ENCODE measurements at places on chromosomes 4 and X.

GRCh38 chr4:13912436-13912925 is 285.0 kb upstream of the BOD1L1 start:
- DNase-seq: no peak

DNA sequence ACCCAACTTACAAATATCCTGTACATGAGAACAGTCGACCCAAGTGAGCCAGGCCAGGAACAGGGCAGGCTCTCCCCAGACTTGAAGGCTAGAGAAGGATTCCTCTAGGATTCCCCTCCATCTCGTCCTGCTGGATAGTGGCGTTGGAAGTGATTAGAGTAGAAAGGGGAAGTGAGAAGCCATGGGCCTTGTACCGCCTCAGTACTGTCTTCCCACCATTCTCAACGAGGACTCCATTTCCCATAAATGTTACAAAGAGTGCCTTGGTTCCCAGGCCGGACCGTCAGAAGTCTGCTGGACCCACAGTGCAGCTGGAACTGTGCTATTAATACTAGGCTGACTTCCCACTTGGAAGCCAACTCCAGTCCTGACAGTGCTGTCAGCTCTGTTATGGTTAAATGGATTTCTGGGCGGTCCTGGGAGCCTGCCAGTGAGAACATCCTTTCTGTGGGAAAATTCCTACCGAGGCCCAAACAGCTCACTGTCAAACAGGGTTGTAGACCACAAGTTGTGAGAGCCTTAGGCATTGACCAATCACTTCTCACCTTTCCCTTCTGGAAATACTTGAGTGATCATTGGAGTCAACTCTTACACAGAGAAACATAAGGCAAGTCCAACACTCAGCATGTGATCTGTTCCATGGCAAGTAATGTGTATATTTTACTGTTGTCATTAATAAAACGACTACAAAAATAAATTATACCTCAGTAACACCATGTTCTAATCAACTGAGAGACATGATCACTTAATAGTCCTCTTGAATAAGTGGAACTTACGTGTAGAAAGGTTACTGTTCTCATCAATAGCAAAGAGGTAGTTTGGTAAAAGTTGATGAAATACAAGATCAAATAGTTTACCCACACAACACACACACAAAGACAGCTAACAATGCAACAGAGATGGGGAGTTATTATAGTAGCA is 58.4 kb downstream of the AMELX start:
- no peak for DNase-seq

GRCh38 chr4:124862261-124862660 is 149.7 kb upstream of the ANKRD50 start:
- no peak for DNase-seq

DNA sequence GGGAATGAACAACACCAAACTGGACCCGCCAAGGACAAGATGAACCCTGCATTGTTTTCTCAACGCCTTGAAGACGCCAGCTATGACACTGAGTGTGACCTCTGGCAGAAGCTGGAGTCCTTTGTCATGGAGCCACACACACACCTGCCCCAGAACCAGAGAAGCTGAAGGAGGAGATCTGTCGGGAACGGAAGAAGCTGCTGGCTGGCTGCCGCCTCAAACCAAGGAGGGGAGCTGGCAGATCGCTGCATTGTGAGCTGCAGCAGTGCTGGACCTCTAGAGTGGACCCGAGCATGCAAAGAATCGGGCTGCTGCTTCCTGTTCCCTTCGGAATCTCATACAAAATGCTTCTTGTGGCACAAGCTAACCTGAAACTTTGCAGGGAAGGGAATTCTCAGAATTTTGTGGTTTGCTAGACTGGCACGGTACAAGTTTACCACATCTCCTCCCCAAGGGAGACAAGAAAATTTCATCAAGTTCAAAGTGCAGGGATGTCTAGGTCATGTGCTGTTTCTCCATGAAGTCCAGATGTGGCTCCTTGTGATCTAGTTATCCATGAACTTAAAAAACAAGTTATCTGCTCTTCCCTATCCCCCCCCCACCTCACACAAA is 23.4 kb upstream of the GLRB start:
- DNase-seq: no peak

GRCh38 chr4:137705171-137705783 is 173.0 kb upstream of the PCDH18 start:
- no peak for DNase-seq

DNA sequence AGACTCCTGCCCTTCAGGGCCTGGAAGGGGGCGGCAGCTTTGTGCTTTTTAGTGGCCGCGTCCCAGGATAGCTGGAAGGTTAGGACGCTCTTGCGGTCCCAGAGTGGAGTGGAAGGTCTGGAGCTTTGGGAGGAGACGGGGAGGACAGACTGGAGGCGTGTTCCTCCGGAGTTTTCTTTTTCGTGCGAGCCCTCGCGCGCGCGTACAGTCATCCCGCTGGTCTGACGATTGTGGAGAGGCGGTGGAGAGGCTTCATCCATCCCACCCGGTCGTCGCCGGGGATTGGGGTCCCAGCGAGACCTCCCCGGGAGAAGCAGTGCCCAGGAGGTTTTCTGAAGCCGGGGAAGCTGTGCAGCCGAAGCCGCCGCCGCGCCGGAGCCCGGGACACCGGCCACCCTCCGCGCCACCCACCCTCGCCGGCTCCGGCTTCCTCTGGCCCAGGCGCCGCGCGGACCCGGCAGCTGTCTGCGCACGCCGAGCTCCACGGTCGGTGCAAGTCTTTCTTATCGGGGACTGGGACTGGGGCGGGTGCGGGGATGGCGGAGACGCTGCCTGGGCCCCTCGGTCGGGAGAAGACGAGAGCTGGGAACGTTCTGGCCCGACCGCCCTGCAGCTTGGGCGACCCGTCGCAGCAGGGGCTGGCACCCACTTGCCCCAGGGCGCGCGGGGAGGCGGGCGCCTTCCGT is at the start of gene EDNRA:
EDNRA (plus strand) TSS at position 207 of the 686 bp plus-strand sequence. CDS start 4,585 bp downstream, outside the sequence.
- no peak for DNase-seq

GRCh38 chrX:1386338-1387127 is 5.4 kb downstream of the SLC25A6 start:
- DNase-seq: no peak

DNA sequence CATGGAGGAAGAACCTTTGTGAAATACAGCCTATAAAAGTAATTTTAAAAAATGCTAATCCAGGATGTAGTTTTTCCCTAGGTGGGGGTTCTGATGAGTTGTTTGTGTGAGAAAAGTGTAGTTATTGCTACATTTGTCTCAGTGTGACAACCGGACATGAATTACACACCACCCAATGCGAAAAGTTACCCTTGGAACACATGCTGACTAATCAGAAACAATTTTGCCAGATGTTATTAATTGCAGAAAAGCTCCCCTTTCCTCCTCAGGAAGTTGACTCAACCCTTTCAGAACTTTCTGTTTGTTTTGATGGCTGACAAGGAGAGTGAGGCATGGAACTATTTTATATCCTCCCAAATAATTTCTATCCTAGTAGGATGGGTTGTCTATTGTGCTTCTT is 38.1 kb upstream of the EDA2R start:
- no peak for DNase-seq

- no peak for DNase-seq
Measured at GRCh38 chrX:42771506-42772335, 6.2 kb downstream of the PPP1R2C start.

DNA sequence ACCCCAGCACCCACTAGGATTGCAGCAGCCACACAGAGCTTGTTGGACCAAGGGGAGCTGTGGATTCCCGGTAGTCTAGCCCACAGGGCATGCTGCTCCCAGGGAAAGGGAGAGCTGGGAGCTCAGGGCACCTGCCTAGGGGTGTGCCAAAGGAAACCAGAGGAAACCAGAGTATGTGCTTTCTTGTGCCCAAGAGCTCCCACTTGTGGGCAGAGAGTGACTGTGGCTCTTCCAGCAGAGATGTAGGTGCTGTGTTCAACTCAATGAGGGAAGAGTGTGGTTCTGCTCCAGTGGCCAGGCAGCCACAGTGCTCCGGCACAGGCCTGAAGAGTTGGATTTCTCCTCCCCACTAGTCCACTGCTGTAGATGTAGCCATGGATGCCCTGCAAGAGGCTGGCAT is 1050.0 kb upstream of the INTU start:
- no peak for DNase-seq

DNA sequence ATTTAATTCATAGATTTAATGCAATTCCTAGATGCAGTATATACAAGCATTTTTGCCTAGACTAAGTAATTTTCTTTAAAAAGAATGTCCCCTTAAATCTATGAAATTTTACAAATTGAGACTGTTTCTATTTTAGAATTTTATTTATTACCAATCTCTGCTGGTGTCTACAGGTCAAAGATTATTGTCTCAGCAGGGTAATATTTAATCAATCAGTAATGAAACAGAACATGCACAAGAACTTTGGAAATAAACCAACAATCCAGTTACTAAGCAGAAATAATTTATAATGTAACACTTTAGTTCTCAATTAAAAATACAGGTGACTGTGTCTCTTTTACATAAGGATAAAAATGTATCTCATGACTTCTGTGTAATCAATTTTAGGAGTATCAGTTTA is 266.2 kb downstream of the PPP3CA start:
- DNase-seq: no peak
